NCI-H2081 treated with DMSO at 0.1 percent for 48 hours (cell line): ENCODE measurements at places on chromosomes 1 and 21.

- peak; percentile 53 for DNase-seq
Observed at GRCh38 chr1:236523704-236524141, at the start of gene LGALS8. TSS of gene LGALS8 (plus strand) at chr1:236523982. CDS start at chr1:236526071, 2,089 bp downstream.

- no peak for DNase-seq
Observed at GRCh38 chr1:226798427-226799411, 59.6 kb upstream of the ITPKB start.

GRCh38 chr1:170192546-170192945, 46.8 kb downstream of the NTMT2 start:
- no peak for DNase-seq

GRCh38 chr1:235011064-235011598, 117.5 kb downstream of the TOMM20 start:
- DNase-seq: no peak

DNA sequence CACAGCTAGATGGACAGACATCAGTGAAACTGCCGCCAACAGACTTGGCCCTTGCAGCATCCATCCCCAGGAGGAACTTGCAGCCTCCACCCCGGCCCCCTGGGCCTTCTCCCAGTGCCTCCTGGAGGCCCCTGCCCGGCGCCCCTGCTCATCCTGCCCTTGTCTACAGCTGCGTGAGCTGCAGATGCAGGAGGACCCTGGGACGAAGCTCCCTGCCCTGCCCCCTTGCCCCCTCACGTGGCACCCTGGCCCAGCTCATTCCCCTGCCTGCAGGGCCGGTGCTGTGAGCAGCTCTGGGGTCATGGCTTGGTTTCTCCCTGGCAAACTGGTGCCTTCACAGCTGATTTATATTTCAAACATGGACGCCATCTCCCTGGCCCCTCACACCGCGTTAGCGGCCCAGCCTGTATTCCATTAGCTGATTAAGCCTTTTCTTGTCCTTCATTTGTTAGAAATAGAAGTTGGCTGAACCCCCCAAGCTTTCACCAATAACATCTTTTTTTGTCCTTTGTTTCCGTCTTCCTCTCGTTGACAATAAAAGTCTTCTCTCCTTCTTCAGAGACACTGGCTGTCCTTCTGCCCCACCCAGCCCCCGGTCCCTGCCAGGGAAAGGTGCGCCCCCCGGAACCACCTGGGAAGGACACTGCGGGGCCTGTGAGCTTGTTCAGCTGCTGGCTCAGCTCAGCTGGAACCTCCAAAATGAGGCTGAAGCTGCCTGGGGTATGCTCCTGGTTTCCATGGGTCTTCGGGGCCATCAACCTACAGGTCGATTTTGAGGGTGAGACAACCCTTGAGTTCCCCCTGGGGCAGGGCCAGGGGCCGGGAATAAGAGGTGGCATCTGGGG, 34.0 kb upstream of the SLC19A1 start:
- DNase-seq: no peak

DNA sequence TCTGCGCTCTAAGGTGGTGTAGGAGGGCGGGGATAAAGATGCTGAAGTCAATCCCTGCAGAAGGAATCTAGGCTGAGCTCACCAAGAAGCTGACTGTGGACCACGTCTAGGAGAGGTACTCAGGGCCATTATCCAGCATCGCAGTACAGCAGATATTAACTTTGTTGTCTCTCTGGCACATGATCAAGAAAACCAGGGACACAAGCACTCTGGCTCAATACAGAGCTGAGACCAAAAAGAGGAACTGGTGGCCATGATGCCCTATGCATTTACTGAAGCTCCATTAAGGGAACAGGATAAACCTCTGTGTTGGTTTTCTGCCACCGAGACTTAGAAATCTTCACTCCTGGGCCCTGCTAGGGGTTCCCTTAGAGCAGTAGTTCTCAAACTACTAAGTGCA, 38.0 kb upstream of the ANGPTL7 start:
- no peak for DNase-seq

GRCh38 chr1:88321706-88322105, 362.4 kb upstream of the PKN2 start:
- DNase-seq: no peak

DNA sequence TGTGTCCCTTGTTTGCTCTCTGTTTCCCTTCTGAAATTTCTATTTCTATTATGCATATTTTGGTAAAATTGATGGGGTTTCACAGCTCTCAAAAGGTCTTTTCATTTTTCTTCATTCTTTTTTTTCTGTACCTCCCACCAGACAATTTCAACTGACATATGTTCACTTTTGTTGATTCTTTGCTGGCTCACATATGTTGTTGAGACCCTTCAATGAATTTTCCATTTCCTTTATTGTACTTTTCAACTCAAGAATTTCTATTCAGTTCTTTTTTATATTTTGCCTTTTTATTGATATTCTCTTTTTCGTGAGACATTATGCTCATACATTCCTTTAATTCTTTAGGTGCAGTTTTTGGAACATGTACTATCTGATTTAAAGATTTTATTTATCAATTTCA, 102.6 kb upstream of the GRIK1 start:
- no peak for DNase-seq

- no peak for DNase-seq
Observed at GRCh38 chr1:53766194-53766742, 27.3 kb upstream of the GLIS1 start.

GRCh38 chr21:16993416-16994038, 519.3 kb upstream of the CXADR start:
- no peak for DNase-seq
